ENCODE measurements at places on chromosomes 1 and 21. TPM values are rescaled to one million over a fixed set of nuclear protein-coding genes. Genes with fewer than 3 reads are reported as not detected.

MR1 gene
- total RNA-seq: 18.3 TPM

RIPK4 gene
- 0.50 TPM for total RNA-seq

SYCP1 gene
- not detected for total RNA-seq

DNA sequence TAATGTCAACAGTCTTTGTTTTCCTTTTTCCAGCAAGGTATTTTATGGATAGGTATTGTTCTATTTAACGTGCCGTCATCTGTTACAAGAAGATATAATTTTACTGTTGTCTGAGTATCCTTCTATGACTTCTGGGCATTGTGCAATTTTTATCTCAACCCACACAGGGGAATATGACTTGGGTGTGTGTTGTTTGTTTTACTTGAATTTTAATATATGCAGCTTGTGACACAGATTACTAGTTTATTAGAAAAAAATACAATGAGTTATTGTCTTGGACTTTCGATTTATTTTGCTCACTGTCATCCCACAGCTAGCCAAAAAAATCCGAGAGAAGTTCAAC lies 111.9 kb downstream of the CACHD1 start:
- no peak for DNase-seq

DNA sequence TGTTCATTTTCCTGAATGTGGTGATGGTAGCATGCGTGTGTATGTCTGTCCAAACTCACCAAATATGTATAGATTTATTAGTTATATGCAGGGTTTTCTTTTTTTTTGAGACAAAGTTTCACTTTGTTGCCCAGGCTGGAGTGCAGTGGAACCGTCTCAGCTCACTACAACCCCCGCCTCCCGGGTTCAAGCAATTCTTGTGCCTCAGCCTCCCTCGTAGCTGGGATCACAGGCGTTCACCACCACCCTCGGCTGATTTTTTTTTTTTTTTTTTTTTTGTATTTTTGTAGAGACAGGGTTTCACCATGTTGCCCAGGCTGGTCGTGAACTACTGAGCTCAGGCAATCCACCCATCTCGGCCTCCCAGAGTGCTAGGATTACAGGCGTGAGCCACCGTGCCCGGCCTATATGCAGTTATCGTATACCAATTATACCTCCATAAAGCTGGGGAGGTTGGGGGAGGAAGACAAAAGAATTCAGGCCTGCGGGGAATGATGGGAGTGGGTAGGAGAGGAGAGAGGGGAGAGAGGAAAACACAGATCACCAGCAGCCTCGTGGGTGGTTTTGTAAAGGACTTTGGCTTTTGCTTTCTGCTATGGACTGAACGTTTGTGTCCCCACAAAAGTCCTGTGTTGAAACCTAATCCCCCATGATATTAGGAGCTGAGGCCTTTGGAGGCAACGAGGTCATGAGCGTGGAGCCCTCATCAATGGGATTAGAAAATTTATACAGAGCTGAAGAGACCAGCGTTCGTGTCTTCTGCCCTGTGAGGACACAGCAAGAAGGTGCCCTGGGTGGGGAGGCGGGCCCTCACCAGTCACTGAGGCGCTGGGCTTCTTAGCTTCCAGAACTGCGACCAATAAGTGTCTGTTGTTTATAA lies 4.4 kb upstream of the HNRNPU start:
- no peak for DNase-seq

DNA sequence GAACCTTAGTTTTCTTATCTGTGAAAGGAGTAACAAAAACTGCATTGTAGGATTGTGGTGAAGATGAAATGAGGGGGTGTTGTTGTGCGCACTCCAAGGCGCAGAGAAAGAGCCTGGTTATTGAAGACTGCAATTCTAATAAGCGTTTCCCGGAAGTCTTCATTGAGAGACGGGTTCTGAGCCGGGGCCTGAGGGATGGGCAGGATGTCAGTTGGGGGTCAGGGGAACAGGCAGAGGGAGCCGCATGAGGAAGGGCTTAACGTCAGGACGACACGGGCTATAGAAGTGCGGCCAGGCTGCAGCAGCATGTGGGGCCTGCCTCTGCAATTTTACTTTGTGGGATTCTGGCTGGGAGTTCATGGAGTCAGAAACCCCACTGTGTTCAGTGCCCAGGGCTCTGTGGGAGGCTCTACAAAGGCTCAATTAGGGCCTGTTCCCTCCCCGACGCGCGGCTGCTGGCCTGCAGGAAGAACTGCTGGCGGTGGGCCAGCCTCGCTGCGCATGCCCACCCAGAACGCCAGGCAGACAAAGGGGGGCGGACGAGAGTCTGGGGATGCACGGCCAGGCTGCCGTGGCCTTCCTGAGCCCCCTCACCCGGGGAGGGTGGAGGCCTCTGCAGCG lies 20.7 kb downstream of the TRIM62 start:
- DNase-seq: no peak
